ENCODE measurements at places on chromosomes 12 and 14. TPM values are rescaled to one million over a fixed set of nuclear protein-coding genes. Genes with fewer than 3 reads are reported as not detected.

DNA sequence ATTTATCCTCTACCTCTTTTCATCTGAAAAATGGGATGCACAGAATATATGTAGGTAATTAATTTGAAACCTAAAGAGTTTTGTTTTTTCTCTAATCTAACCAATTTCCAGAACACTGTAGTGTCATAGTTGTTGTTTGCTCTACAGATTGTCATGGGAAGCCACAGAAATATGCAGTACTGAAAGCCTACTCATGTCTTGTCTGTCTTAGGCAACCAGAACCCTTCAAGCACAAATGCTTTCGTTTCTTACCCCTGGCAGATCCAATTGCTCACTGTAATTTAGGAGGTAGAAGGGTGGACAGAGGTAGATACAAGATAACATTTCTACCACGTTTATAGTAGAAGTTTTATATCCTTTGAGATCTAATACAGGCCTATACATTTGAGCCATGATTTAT lies 330.2 kb upstream of the NOVA1 start:
- no peak for DNase-seq

- DNase-seq = peak; percentile 81
These were observed 65.3 kb upstream of the C14orf180 start for GRCh38 chr14:104514156-104514848.

DNA sequence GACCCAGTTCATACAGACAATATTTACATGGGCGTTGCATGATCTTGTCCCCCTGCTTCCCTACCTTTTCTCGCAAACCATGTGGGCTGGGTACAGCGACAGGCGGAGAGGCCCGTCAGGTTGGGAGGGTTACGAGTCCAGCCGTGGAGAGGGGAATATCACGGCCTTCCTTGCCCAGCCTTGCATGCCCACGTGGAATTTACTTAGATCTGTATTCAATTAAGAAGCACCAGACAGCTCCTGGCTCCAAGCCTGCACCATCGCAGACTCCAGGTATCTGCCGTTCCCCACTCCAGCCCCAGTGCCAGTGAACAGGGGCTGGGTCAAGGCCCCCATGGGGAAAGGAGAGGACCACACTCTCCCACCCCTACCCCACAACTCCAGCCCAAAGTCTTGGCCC lies 29.8 kb downstream of the BCL11B start:
- no peak for DNase-seq

DNA sequence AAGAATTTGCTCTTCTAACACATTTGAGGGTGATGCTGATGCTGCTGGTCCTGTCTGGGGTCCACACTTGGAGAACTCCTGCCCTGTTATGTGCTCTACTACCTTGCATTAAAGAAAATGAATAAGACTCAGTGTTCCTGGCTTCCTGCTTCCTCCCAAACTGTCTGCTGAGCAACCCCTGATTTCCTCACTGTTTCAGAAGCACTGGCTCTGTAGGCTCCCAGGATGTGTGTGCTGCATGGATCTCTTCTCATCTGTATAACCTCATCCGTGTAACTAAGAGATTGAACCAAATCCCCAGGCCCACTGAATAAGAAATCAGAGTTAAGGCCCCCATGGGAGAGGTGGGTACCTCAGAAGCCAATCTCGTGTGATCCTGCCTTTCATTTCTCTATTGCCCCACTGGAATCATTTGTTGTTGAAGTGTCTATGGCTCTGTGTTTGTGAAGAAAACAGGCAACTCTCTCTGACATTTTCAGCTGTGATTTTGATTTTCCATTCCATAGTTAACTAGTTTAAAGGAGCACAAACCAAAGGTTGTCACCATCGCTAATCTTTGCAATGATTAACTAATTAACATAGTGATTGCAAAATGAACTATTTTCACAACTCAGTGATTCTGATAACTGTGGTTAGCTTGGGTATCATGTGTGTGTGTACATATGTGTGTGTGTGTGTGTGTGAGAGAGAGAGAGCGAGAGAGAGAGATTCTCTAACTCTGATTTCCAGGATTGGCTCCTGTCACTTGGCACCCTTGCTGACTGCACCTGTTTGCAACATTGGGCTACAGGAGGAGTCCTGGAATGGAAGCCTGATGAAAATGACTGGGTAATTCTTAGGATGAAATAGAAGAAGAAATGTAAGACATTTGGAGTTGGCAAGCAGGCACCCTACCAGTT lies 196.2 kb downstream of the SLC38A4 start:
- DNase-seq = no peak

OVCH1 gene
- 0.25 TPM for total RNA-seq

Measured in vagina (tissue), 2 donors.